ENCODE measurements at places on chromosomes 11 and 22. TPM values are rescaled to one million over a fixed set of nuclear protein-coding genes. Genes with fewer than 3 reads are reported as not detected.

DNA sequence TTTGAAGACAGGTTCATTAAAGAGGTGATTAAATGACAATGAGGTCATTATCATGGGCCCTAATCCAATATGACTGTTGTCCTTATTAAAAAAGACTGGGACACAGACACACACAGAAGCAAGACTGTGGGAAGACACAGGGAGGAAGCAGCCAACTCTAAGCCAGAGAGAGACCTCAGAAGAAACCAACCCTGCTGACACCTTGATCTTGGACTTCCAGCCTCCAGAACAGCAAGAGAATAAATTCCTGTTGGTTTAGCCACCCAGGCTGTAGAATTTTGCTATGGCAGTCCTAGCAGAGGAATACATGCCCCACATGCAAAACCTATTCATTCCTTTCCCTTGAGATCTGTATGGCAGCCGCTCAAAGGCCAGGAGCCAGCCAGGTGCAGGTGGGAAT, 35.6 kb upstream of the CACNG2 start:
- H3K27ac ChIP-seq = no peak overlapping the region
- no peaks in the 10 kb centered on the region for H3K36me3 ChIP-seq
- no peak for DNase-seq
- H3K27me3 ChIP-seq = no peaks in the 10 kb centered on the region
- H3K4me1 ChIP-seq = no peaks in the 10 kb centered on the region

DNA sequence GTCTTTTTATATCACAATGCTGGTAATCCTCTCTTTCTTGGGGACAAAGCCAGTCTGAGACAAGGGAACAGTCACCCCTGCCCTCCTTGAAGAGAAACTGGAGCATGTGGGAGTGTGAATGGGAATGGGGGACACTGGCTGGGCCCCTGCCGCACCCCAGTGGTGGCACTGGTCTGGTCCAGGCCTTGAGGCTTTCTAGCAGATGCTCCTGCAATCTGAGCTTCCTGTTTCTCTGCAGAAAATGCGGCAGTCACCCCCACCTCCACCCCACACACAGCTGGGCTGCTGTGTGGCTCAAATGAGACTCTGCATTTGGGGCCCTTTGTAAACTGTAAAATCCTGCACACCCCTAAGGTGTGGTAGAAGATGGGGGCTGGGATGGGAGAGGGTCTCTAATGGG, 6.6 kb upstream of the MARK2 start:
- H3K27me3 ChIP-seq = no peaks in the 10 kb centered on the region
- H3K36me3 ChIP-seq = no peaks in the 10 kb centered on the region
- DNase-seq = no peak
- H3K27ac ChIP-seq = no peak overlapping the region

DNA sequence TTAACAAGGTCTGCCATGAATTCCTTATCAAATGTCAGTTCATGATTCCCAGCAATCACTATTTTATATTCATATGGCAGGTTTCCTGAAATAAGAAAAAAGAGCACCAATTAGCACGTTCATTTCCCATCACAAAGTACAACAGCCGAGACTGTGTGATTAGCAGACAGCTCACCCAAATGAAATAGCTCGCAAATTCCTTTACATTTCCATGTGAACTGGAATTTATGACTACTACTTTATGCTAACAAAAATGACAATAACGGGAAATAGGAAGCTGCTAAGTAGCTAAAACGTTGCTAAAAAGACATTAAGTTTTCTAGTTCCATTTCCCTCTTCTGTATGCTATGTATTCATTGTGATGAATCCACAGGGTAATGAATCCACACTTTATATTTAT, 90.7 kb downstream of the MPPED2 start:
- H3K36me3 ChIP-seq = no peaks in the 10 kb centered on the region
- H3K4me3 ChIP-seq = no peak overlapping the region
- no peaks in the 10 kb centered on the region for H3K27me3 ChIP-seq
- no peak overlapping the region for H3K27ac ChIP-seq

The TMPRSS13 gene
- total RNA-seq = 24.3 TPM

All from thyroid gland (tissue), 4 donors.